ENCODE measurements at places on chromosomes 3 and 15.

DNA sequence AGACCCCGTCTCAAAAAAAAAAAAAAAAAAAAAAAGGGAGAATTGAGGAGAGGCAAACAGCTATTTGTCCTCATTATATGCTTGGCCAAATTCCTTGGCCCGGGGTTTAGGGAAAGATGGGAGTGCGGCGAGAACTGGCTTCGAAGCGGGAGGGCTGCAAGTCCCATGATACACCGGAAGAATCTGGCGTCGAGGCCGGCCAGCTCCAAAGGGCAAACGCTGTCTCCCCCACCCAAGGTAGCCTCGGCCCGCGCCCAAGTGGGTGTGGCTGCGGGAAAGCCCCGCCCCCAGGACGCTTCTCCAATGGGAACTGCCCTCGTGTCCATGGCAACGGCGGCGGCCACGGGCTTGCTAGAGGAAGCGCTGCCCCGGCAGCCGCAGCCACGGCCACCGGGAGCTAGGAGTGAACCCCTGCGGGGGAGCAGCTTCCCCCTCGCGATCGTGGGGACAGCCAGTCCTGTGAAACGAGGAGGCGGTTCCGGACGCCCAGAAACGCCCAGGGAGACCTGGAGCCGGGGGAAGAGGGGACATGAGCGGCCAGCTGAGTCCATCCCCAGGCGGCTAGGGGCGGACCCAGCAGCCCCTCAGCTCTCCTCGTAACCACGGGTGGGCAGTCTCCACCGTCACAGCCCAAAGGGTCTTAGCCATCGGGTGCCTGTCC lies at the start of gene TTLL13:
TTLL13 (plus strand) TSS at position 354 of the 661 bp plus-strand sequence. CDS start 1,075 bp downstream, outside the sequence.
- peak; percentile 45 for DNase-seq

DNA sequence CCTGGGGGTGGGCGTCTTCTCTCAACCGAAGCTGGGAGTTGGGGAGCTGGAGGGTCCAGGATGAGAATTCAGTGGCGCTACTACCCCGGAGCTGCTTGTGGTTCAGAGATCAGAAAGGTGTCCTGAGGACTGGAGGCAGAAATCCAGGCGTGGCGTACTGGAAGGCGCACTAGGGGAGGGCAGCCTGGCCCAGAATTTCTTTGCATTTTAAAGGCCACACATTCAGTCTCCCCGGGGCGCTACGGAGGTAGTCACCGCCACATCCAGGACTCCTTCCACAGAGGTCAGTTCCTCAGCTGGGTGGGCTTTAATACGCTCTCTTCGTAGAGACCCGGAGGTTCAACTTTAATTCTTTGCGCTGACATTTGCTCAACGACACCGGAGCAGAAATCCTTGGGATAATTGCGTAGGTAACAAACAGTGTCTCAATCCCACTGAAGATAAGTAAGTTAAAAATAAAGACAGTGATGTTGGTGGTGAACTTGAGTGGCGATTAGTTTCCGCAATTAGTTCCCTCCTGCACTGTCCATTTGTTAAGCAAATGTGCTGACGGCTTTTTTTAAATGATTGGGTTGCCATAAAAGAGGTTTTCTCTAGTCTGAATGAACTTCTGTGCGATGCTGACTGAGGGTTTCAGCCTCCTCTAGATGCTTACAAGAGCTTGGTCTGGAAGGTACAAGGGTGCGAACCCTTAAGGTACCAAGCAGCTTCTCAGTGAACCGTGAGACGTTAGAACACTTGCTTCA lies 535 bp downstream of the MCTP2 start:
- DNase-seq, result no peak

GRCh38 chr3:23952646-23953045 lies 7.6 kb downstream of the NR1D2 start:
- DNase-seq, result no peak

- DNase-seq, result no peak
Measured at GRCh38 chr15:41914411-41914810, 20.6 kb upstream of the SPTBN5 start.
